Activated T-cell treated with anti-CD3 and anti-CD28 coated beads for 4 hours (primary cell): ENCODE measurements at places on chromosomes 5 and 9.
A peak's percentile ranks its signal among the peaks of the same experiment; 100 is the strongest.

DNA sequence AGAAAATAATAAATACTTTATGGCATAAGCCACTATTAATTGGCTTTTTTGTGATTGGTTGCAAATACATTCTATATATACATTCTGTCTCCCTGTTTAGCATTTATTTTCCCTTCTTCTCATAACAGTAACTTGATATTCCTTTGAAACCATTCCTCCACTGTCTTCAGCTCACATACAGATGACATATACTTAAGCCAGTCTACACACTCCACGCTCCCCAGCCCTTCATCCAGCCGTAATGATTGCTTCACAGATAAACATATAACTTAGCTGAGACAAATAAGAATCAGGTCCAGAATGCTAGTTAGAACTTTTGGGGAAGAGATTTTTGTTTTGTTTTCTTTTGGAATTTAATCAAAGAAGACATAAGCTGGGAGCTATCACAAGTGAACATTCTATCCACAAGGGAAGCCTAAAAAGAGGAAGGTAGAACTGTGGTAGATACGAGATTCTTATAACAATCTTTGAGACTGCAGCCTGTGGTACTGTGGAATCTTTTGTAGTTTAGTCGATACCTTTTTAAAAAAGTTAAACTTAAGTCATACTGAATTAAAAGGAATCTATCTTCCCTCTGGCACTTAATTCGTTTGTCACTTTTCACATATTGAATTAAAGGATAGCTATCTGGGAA, 365.1 kb upstream of the PRR16 start:
- DNase-seq: no peak

- no peak for DNase-seq
These were observed 107.9 kb upstream of the LARP1 start for GRCh38 chr5:154647114-154647760.

- no peak for DNase-seq
These were observed 281.0 kb downstream of the EFNA5 start for GRCh38 chr5:107389775-107390148.

DNA sequence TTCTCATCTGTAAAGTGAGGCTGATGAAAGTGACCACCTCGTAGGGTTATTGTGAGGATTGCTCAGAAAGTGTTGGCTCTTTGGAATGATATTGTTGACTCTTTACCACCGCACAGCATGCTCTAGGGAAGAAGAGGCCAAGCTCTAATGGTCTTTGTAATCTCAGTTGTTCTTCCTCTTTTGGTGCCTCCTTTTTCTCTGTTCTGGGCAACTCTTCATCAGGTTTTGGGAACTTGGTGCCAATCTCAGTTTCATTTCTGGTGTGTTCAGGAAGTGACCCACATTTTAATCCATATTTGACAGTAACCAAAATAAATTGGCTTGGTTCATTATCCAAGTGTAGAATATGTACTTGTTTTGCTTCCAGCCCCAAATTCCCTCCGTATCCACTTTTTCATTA, 25.1 kb downstream of the ARHGAP26 start:
- DNase-seq: no peak

GRCh38 chr9:122812736-122813135, 12.8 kb downstream of the OR1K1 start:
- no peak for DNase-seq

DNA sequence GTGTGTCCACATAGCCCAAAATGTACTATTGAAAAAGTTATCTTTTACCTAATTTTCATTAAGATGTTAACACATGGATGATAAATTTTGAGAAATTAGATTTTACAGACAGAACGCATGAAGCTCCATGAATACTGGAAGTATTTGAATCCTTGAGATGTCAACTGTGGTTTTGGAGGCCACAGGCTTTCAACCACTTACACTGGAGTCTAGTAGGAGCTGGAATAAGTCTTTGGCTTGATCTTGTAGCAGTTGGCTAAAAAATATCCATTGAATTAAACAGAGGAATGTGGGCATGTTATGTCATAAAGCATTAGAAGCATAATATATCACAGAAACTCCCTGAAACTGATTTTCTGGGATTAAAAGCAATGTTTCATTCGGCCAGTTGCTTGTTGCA, 52.9 kb downstream of the CAMK4 start:
- no peak for DNase-seq

DNA sequence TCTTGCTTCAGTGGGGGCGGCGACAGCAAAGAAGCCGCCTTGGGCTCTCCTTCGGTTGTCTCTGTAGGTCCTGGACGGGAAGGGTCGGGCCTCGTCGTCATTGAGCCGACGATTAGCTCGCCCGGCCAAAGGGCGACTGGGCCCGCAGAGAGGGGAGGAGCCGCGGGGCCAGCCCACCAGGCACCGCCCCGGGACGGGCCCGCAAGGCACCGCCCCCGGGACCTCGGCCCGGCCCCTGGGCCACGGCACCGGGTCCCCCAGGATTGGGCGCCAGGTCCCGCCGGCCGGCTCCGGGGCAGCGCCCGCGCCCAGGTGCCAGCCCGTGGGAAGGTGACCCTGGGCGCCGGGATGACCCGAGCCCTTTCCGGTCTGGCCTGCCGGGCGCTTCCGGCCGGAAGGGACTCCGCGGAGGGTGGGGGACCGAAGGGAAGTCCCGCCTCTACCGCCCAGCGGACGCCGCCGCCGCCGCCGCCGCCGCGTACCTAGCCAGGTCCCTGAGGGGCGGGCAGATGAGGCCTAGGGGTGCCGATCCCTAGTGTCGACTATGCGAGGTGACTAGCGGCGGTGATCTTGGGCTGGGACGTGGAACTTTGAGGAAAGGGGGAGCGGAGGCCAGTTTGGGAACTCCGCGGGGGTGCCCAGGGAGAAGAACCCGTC, at the start of the genes GBA2 and RGP1:
Gene GBA2 (minus strand): TSS at position 371 of the 657 bp plus-strand sequence. CDS start 524 bp downstream, outside the sequence.
Gene RGP1 (plus strand): TSS at position 430 of the 657 bp plus-strand sequence. CDS start 469 bp downstream, outside the sequence.
- DNase-seq: no peak

GRCh38 chr5:138408023-138408422, 30.8 kb upstream of the REEP2 start:
- DNase-seq: no peak

DNA sequence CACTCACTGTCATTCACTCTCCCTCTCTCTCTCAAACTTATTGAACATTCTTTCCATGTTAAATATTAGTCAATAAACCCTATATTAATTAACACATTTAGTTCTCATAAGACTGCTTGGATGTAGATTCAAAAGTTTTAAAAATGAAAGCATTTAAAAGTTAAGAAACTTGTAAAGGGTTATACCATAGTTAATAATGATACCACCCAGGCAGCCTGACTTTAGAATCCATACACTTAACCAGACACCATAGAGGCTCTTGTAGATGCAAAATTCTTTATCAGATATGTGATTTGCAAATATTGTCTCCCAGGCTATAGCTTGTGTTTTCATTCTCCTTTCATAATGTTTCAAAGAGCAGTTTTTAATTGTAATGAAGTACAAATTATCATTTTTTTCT, 335.8 kb upstream of the ACTBL2 start:
- no peak for DNase-seq

GRCh38 chr5:152332716-152333460, 72.2 kb downstream of the NMUR2 start:
- DNase-seq: no peak

- DNase-seq: no peak
These were observed 83.0 kb upstream of the GLIS3 start for GRCh38 chr9:4382722-4383317.

DNA sequence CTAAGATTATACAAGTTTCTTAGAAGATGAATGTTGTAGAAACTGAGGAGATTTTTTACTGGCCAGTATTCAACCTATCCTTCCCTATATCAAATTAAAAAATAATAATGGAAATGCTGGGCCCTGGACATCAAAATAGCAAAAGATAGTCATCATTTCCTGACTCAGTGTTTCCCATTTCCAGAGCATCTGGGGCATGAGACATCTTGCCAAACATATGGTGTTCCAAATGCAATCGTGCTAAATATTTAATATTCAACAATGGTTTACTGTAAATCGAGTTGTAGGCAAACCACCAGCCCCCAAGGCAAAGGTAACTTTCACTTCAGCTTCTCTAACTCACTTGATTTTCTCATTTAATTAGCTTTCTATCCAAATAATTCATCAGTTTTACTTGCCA, 152.9 kb downstream of the FRMD3 start:
- no peak for DNase-seq

- no peak for DNase-seq
These were observed 17.6 kb downstream of the CD74 start for GRCh38 chr5:150394912-150395687.

DNA sequence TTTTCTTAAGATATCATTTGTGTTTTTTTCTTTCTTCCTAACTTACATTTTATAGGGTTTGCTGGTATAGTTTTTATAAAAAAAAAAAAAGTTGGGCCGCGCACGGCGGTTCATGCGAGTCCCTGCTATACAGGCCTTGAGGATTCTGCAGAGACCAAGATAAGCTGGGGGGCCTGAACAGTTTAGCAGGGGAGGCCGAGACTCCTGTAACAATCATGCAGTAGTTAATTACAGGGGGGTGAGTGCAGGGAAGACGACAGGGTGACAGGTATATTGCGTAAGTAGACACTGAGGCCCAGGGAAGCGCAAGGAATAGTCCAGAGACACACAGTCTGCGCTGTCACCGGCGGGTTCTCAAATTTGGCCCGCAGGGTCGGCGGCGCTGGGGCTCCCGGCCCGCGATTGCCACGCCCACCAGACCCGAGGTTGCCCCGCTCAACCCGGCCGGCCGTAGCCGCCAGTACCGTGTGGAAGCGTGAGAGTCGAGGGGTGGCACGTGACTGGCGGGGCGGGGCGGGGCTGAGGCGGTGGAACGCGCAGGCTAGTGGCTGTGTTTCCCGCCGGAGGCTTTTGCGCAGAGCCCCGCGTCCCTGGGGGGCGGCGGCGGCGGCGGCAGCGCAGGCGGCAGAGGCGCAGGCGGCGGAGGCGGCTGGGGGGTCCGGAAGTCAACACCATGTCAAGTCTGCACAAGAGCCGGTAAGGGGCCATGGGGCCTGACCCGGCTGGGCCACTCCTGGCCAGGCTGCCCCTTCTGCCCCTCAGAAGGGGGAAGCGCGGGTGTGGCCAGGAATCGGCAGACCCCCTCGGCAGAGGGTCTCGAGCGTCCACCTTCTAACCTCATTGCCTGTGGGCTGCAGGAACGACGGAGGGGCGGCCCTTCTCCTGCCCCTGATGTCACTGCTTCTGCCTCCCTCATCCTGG, at the start of gene TBC1D13:
Gene TBC1D13 (plus strand): TSS at position 573 of the 921 bp plus-strand sequence. CDS start 101 bp downstream, at position 674.
- DNase-seq: peak; percentile 83

GRCh38 chr5:130501151-130501865, 597.0 kb downstream of the CHSY3 start:
- DNase-seq: no peak

- no peak for DNase-seq
These were observed 164.3 kb upstream of the CLINT1 start for GRCh38 chr5:158023266-158023665.

DNA sequence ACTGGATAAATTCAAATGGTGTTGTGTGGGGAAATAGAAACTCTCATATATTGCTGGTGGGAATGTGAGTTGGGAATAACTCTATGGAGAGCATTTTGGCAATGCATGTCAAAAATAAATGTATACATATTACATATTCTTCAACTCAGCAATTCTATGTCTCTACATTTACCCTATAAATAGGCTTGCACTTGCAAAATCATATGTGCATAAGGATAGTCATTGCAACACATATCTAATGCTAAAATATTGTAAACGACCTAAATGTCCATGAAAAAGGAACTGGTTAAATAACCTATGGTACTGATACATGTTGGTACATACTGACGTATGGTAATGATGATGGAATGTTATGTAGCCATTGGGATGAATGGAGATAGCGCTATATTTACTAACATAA, 94.5 kb upstream of the CHD1 start:
- no peak for DNase-seq

- DNase-seq: no peak
These were observed 179.7 kb downstream of the TSSK1B start for GRCh38 chr5:113255105-113255504.

DNA sequence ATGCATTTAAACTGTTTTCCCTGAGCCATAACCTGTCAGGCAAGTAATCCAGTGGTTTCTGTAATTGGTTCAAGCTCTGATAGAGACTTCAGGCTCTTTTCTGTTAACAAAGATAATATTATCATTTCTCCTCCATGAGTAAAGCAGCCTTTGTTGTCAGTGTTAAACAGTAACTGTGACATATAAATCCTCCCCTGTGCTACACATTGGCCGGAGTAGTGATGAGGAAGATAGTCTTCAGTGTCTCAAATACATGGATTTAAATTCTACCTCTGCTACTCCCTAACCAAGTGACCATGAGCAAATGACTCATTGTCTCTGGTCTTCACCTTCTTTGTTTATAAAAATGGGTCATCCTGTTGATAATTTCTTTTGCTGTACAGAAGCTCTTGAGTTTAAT, 615.5 kb upstream of the CHD1 start:
- no peak for DNase-seq

DNA sequence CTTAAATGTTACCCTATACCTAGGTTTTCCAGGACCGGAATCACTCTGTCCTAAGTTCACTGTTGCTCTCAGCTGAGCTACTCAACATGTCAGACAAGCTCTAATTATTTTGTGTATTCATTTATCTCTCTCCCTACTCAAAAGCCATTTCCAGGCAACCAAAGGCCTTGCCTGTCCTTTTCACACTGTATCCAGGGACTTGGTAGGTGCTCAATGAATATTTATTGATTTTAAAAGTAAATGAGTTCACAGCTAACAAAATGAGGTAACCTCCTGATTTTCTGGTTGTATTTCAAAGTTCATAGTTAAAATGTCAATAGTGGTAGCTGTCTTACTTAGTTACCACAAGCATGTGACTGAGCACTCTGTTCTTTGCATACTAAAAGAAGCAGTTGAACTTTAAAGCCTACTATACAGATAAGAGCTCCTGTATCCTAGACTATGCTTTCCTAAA, 522.2 kb downstream of the ACTL7B start:
- DNase-seq: no peak

DNA sequence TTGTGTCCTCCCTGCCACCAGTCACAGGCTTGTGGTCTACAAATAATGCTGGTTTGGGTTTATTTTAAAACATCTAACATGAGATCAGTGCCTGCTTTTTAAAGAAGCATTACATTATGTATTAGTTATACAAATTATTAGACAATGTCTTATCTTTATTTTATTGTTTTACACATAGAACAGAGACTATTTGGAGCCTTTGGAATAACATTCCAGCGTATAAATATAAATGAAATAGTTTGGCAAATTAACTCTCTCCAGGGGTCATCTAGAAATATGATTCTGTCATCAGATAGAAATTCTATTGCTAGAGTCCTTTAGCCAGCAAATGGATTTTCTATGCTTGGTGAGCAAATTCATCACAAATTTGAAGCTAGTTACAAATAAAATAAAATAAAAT, 22.4 kb downstream of the MAP1B start:
- DNase-seq: no peak
